ENCODE measurements at places on chromosomes 12 and 14.

DNA sequence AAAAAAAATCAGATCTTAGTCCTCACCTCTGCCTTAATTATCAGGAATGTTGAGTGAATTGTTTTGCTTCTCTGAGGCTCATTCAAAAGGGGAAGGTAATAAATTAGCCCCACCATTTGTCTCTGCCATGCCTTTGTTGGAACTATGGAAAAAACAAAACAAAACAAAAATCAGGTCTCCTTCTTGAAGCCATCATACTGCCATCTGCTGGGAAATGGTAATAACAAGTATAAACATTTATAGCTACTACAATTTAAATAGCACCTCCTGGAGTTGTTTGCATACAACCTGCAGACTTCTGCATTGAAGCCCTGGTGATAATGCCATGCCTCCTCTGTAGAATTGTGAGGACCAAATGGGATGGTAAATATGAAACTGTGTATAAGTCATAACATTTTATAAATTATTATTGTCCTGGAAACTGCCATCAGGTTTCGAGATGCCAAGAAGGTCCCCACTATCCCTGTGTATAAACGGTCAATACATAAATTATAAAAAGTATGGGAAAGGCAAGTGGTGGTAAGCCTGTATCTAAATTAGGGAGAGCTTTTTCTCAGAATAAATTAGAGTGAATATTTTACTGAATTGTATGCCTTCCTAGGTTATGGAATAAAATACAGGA lies 87.2 kb upstream of the FGD4 start:
- peak; percentile 72 for DNase-seq

- no peak for DNase-seq
Measured at GRCh38 chr14:75859746-75860145, 122.0 kb downstream of the TGFB3 start.

GRCh38 chr14:92955381-92955780 lies 32.4 kb downstream of the CHGA start:
- DNase-seq = no peak

- no peak for DNase-seq
Measured at GRCh38 chr12:87661786-87662377, 367.3 kb downstream of the C12orf50 start.

DNA sequence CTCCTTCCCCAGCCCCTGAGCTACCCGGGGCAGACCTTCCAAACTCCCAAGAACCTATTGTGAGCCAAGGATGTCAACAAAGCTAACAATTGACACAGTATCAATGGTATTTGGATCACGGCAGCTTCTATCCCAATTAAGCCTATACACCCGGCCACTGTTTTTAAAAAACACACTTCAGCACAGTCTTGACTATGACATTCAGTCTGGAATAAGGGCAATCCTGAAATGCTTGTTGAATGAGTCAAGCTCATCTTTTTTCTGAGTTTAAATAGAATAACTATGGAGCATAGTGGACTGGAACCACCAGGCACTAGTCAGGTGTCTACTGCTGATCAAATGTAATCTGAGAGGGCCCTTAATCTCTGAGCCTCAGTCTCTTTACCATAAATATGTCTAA lies 5.7 kb downstream of the DENND5B start:
- DNase-seq = no peak

- no peak for DNase-seq
Measured at GRCh38 chr12:76455582-76456345, 103.8 kb downstream of the OSBPL8 start.

DNA sequence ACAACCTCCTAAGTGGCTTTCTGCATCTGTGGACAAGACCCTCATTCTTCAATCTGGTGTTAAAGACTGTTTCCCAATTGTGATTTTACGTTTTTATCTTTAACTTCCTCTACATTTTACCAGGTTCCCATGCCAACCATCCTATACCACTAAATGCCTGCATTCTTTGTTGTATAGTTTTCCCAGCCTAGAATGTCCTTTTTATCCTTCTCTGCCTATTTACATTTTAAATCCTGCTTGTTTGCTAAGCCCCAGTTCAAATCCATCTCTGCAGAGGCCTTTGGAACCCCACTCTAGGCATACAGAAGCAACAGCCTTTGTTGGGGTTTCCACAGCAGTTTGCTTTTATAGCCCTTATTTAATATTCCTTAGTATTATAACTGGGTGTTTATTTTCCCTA lies 325.1 kb upstream of the DDHD1 start:
- no peak for DNase-seq

DNA sequence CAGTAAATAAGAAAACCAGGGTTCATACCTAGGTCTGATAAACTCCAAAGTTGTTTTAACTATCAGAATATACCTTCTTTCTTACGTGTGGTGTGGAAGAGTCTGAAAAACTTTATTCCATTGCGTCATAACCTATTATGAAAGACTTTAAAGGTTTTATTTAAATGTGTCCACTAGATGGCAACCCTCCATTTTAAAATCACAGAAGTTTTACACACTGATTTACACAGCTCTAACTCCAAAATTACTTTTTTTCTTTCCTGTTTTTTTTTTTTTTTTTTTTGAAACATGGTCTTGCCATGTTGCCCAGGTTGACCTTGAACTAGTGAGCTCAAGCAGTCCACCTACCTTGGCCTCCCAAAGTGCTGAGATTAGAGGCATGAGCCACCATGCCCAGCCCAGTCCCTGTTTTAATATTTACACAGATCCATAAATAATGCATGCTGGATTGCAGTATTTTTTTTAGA lies 17.3 kb upstream of the TMPRSS12 start:
- DNase-seq = no peak

DNA sequence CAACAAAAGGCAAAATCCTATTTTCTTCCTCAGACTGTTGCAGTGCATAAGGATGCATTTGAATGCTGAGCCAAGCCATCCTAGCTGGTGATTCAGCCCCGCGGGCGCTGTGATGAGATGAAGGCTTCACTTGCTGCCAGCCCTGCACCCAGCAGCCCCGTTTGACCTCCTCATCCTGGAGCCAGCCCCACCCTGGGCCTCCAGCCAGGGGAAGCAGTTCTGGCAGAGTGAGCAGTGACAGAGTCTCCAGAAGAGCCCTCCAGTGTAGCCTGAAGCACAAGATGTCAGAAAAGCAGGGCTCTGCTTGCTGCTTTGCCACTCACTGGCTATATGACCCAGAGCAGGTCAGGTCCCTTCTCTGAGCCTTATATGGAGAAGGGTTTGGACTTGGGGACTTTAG lies 96.2 kb upstream of the HSPB8 start:
- DNase-seq = no peak

GRCh38 chr12:124853781-124854636 lies 9.7 kb downstream of the SCARB1 start:
- DNase-seq = no peak

DNA sequence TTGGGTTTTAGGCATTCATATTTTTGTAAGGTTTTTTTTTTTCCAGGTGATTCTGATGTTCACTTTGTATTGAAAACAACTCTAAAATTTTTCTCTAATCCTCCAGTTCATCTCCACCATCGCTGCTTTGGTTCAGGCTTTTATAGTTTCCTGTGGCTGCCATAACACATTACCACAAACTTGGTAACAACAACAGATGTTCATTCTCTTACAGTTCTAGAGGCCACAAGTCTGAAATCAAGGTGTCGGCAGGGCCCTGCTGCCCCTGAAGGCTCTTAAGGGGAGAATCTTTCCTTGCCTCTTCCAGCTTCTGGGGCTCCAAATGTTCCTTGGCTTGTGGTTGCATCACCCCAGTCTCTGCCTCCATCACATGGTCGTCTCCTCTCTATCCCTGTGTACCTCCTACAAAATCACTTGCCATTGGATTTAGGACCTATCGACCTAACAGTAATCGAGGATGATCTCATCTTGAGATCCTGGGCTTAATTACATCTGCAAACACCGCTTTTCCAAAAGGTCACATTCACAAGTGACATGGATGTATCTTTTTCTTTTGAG lies 55.2 kb downstream of the PELI2 start:
- DNase-seq = no peak

DNA sequence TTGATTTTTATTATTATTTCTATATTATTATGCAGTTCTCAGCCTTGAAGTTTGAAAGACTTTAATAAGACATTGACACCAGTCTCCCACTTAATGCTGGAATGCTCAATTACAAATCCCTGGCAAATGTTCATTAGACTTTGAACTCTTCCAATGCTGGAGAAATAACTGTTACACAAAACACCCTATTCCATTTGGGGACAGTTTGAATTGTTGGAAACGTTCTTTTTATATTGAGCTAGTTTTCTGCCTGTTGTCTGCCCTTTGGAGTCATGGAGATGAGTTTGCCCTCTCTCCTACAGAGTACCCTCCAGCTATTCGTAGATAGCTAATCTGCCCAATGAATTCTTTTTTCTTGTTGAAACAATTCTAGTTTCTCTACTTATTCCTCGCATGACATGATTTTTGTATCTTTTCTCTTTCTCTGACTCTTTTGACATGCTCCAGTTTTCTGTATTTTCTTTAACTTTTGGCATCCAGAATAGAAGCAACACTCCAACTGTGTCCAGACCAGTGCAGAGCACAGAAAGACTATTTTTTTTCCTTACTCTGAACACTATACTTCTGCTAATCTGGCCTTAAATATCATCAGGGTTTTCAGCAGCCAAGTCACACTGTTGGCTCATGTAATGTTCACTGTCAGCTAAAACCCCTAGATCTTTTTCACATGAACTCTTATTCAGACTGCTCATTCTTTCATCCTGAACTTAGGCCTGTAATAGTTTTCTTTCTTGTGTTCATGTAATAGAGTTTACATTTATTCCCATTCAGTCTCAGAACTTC lies 379.3 kb downstream of the RAD51B start:
- no peak for DNase-seq

DNA sequence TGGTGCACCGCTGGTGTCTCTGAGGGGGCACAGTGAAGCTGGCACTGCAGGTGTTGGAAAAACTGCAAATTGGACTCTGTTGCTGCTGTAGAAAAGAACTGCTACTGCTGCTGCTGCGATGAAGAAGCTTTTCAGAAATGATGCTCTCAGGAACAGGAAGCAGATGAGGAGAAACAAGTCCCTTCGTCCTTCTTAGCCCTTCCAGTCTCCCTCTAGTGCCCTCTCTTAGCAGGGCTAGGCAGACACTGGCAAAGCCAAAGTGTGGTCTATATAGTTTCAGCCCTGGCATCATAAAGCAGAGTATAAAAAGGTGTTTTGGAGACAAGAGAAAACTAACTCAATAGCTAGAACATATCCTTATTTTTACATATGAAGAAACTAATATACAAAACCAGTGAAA lies 174.5 kb downstream of the MYRFL start:
- DNase-seq = no peak
